ENCODE measurements at places on chromosomes 1 and 21.

GRCh38 chr1:246629030-246629429, 62.8 kb downstream of the CNST start:
- DNase-seq: no peak

- no peak for DNase-seq
Observed at GRCh38 chr1:227378871-227379554, 60.7 kb upstream of the CDC42BPA start.

DNA sequence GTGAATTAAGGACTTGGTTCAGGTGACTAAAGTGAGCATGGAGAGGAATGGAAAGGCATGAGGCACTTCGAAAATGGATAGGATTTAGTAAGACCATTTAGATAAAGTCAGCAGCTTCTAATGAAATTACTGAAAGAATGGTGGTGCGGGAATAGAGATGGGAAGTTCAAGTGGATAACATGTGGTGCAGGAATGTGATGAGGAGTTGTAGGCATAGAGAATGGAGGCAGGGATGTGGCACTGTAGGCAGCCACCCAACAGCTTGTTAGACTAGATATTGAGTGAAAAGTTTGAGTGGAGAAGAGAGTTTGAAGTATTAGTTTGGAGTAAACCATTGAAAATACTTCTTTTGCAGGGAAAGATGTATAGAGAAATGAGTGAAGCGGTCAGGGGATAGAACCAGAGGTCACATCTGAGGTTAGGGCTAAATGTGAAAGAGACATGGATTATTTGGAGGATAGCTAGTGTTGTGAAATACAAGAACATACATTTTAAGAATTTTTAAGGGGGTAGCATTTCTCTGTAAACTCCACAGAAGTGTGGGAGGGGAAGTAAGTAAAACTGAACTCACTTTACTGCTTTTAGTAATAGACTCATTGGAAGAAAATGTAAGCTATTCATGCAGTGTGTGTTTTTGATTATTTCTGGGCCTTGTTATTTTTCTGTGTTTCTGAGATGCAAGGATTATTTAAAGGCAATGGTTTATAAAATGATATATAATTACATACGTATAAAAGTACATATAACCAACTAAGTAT, 46.2 kb downstream of the DYRK1A start:
- no peak for DNase-seq

GRCh38 chr1:47438165-47439016, 547 bp downstream of the FOXD2 start:
- DNase-seq: no peak

GRCh38 chr1:228497206-228497605, 10.0 kb downstream of the RNF187 start:
- no peak for DNase-seq

DNA sequence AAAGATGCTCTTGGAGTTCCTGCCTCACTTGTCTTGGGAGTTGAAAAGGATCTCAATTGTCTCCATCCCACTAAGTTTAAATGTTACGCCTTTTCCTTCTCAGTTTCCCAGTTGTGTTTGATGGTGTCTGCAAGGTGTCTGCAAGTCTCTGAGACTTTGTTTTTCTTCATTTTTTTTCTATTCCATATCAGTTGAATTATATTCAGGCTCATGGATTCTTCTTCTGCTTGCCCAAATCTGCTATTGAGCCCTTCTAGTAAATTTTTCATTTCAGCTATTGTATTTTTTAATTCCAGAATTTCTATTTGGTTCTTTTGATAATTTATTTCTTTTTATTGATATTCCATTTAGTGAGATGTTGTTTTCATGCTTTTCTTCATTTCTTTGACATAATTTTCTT, 47.4 kb upstream of the TSHB start:
- no peak for DNase-seq
